ENCODE measurements at places on chromosomes 4 and X. TPM values are rescaled to one million over a fixed set of nuclear protein-coding genes. Genes with fewer than 3 reads are reported as not detected.

GRCh38 chr4:63553123-63553522 is 856.1 kb downstream of the TECRL start:
- no peak for DNase-seq

GRCh38 chrX:1239681-1240142 is 27.3 kb upstream of the CRLF2 start:
- no peak for DNase-seq

DNA sequence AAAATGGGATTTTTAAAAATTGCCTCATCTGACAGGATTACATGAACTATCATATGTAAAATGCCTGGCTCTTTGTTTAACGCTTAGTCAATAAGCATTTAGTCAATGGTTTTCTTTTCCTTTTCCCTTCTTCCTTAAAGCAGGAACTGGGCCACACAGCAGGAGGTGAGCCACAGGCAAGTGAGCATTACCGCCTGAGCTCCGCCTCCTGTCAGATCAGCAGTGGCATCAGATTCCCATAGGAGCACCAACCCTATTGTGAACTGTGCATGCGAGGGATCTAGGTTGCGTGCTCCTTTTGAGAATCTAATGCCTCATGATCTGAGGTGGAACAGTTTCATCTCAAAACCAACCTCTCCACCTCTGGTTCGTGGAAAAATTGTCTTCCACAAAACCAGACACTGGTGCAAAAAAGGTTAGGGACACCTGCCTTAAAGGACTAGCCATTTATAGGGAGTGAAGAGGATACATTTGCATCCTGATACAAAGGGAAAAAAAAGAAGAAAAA is 306.1 kb downstream of the FBXW7 start:
- no peak for DNase-seq

The CXorf38 gene
- polyA plus RNA-seq = 12.5 TPM

GRCh38 chr4:71156616-71157015 is 163.2 kb downstream of the DCK start:
- DNase-seq = peak; percentile 22

The RPA4 gene
- not detected for polyA plus RNA-seq

- DNase-seq = peak; percentile 32
These were observed 63.0 kb downstream of the ZNF732 start for GRCh38 chr4:242121-242848.

- no peak for DNase-seq
These were observed 78.7 kb upstream of the CBLL2 start for GRCh38 chrX:22193851-22194659.

GRCh38 chr4:48945981-48946380 is 39.4 kb upstream of the OCIAD2 start:
- no peak for DNase-seq

- no peak for DNase-seq
These were observed 318.4 kb upstream of the GIMD1 start for GRCh38 chr4:106687026-106687425.

DNA sequence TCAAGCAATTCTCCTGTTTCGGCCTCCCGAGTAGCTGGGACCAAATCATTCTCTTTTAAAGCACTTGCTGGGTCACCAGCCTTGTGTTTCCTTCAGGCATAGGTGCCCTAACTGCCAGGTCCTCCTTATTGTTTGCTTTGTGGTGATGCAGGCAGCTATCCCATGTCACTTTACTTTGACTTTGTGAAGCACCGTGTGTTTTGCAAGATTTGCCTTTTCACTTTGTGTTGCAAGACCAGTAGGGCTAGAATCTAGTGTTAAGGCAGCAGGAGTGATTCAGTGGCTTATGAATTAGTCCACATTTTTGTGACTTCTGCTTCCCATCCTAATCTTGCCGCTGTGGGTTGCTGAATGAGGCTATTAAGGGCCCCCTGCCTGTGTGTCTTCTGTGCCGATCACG is 20.2 kb downstream of the SYAP1 start:
- DNase-seq = no peak

DNA sequence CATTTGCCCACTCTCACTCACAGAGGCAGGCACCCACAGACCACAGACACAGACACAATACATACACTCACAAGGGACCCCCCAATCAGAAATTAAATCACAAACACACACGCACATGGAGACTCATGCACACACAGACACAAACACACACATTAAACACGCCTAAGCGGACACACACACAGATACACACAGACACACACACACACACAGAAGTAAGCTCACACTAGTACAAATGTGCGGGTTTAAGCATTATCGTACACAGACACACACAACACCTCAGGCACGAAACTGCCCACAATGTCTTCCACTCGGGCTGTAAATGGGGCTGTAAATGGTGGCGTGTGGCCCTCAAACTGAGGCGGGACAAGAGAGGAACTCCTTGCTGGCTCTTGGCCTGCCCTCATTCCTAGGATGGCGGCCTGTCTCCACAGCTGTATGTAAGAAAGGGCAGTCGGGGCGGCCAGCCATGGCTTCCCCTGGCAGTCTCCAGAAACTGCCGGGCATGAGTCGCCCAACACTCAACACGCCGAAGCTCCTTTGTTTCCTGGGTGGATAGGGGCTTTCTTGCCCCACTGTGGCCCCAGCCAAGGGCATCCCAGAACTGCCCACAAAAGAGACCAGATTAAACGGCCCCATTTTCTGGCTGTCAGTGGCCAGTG is 53.9 kb downstream of the NBDY start:
- DNase-seq = no peak

DNA sequence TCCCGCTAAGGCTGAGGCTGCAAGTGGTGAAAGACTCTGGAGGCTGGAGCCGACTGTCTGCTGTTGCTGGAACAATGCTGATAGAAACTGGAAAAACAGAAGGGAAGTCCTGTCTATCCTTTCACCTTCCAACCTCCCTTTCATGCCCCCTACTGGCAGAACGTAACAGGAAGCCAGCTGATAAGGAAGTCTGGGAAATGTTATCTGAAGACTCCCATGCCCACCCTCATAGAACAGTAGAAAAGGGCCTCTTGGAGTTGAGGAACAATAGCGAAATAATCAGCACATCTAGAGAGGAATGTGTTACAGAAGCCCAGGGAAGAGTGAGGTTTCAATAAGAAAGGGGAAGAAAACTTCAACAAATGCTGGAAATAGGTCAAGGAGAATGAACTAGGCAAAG is 117.1 kb upstream of the DKK2 start:
- no peak for DNase-seq

- DNase-seq = no peak
These were observed 88.3 kb upstream of the GRID2 start for GRCh38 chr4:92215476-92215875.

The DKK2 gene
- 6.2 TPM for polyA plus RNA-seq

The NPNT gene
- 187 TPM for polyA plus RNA-seq

- no peak for DNase-seq
These were observed 106.2 kb upstream of the IL13RA1 start for GRCh38 chrX:118621081-118621759.

GRCh38 chr4:182644683-182645050 is 272.5 kb downstream of the DCTD start:
- DNase-seq = no peak

The SPP1 gene
- 116 TPM for polyA plus RNA-seq

DNA sequence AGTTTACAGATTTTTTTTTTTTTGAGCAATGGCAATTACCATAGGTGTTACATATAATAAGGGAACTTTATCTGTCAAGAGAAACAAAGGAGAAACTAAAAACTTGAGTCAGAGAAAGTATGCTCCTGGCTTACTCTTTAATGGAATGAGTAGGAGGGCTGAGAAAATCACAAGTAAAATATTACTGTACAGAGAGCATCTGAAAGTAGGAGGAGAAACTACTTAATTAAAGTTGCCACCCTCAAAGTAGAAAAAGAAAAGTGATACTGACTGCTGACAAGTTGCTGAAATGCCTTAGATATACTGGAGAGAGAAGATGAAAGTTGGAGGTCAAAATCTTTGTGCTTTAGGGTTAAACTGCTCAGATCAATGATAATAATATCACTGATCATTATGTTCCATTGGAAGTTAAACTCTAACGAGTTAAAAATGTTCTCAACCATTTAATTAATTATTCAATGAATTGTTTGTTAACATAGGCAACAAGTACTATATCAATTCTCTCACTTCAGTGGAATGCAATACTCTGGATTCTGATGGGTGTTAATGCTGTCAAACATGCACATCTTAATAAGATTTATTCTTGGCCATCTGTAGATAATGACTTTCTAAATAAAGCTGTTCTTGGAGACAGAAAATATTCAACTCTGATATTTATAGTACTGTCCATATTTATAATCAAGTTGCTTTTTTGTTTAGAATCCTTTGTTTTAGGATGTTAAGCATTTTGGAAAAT is 61.2 kb upstream of the CAMK2D start:
- no peak for DNase-seq

The NIPAL1 gene
- polyA plus RNA-seq = 8.6 TPM

The MAN2B2 gene
- polyA plus RNA-seq = 17.8 TPM

- DNase-seq = no peak
These were observed 100.1 kb downstream of the EIF4E start for GRCh38 chr4:98828801-98829200.

- no peak for DNase-seq
These were observed 56.8 kb upstream of the PLS3 start for GRCh38 chrX:115504167-115504566.

The UGT2A1 gene
- polyA plus RNA-seq = 21.3 TPM

- DNase-seq = no peak
These were observed 19.0 kb downstream of the HADH start for GRCh38 chr4:108008721-108009120.

GRCh38 chrX:12223650-12224049 is 85.4 kb downstream of the FRMPD4 start:
- DNase-seq = no peak

DNA sequence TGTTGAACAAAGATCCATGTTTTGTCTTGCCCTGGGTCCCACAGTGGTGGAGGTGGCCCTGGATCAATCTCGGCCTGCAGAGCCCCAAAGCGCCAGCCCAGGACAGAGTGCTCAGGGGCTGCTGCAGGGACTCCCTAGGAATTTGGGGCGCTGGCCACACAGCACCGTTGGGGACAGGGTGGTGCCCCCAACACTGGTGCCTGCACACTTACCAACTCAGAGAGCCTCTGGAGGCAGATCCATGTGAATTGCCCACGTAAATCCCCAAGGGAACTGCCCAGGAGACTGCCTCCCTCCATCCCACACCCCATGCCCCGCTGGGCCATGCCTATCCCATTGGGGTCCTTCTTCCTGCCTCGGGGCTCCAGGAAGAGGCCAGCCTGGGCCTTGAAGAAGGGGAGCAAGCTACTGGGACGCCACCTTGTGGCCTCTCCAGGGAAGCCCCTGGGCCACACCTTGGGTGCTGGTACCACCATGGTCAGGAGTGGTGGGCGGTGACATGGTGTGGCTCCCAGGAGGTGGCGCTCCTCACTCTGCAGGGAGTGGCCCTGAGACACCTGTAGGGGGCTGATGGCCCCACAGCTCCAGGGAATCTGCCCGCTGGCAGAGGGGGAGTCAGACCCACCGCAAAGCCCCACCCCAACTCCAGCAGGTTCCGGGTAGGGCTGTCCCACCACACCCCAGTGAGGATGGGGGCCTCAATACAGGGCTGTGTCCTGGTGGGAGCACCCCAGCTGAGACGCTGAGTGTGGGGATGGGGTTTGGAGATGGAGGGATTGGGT is 22.8 kb downstream of the CFAP99 start:
- no peak for DNase-seq

The VBP1 gene
- 88.8 TPM for polyA plus RNA-seq

DNA sequence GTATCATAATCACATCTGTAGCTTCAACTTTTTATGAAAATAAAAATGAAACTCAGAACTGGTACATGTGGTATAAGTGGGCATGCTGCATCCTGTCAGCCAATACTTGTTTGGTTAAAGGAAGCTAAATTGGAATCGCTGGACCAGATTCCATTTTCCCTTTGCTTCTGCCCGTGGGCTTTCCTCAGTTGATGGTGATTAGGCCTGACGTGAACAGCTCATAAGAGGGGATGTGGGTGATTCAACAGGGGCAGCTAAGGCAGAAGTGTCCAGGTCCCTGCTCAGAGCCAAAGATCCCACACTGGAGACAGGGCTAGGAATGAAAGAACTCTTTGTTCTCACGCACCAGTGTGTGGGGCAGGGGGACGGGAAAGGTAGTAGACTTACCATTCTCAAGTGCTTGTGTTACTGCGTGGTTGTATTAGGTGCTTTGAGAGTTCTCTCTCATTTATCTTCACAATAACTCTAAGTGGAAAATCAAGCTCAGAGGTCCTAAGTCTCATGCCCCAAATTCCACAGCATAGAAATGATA is 63.2 kb upstream of the GUCY1A1 start:
- no peak for DNase-seq

- no peak for DNase-seq
These were observed 4.5 kb downstream of the APLN start for GRCh38 chrX:129650183-129650689.

GRCh38 chr4:13793020-13793710 is 165.6 kb upstream of the BOD1L1 start:
- no peak for DNase-seq

- no peak for DNase-seq
These were observed 72.9 kb downstream of the CLNK start for GRCh38 chr4:10611673-10612072.

GRCh38 chrX:129842510-129843208 is 1.0 kb downstream of the ZDHHC9 start:
- DNase-seq = no peak

GRCh38 chrX:53184836-53185235 is 40.2 kb downstream of the KDM5C start:
- no peak for DNase-seq

The RAB40AL gene
- polyA plus RNA-seq = 0.27 TPM

DNA sequence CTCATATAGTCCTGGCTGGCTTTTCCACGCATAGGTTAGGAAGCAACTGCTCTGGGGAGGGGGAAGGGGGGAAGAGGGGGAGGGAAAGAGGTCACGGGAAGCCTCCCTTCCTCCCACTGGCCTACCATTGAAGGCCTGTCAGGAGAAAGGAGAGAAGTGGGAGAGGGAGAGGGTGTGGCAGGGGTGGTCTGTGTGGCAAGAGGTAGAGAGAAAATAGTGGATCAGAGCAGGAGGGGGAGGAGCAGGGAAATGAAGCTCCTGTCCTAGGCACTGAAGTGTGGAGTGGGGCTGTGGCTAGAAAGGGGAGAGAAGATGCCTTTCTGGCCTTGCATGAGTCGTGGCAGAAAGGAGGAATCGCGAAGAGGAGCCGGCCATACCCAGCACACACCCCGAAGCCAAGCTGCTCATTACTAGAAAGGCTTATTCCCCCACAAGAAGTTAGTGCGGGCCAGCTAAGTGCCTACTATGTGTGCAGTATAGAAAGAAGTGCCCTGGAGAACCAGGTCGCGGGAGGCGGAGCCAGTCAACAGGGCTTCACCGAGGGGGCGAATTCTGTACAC is 1.1 kb upstream of the TMEM164 start:
- no peak for DNase-seq

The CFAP99 gene
- polyA plus RNA-seq = 0.85 TPM

The PRR32 gene
- not detected for polyA plus RNA-seq

- DNase-seq = no peak
These were observed 170.2 kb downstream of the FAT4 start for GRCh38 chr4:125484912-125485311.

DNA sequence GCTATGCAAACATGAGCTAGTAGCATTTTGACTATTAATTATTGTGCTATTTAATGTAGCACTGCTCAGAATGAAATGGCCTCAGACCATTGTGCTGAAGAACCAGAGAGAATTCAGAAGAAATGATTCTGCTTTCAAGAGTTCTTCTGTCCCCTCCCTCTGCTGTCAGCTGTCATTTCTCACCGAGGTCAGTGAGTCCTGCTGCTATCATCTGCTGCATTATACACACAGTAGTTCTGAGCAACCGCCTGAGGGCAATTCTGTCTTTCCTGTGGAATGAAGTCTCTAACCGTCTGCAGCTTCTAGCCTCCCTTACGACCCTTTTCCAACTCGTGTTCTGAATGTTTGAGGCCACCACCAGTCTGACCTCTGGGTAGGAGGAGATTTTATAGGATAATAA is 249.4 kb downstream of the HNRNPD start:
- DNase-seq = no peak

Measured in renal cortex interstitium (tissue), 15 donors.